ENCODE measurements at places on chromosomes 16 and 17. TPM values are rescaled to one million over a fixed set of nuclear protein-coding genes. Genes with fewer than 3 reads are reported as not detected.

DNA sequence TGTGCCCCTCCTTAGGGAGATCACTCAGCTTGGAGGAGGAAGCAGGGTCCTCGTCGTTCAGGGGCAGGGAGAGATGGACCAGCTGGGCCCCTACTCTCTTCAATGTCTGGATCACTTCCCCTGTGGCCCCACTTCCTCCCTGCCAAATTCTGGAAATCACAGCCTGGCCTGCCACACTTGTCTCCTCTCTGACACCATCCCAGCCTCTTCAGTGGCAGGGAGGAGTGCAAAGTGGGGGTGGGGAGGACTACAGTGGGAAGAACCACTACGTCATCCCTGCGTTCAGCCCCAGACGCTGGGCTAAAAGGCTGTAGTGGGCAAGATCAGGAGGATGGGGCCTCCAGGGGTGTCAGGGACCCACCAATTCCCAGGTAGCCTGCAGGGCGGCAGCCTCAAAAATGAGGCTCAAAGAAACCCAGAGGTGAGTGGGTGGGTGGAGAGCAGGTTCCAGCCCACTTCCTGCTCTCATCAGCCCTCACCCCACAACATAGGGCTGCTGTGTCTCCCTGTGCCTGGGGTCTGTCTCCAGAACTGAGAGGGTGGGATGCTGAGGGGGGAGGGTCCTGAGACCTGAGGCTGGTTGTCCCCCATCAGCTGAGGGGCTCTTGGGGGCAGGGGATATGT is 25.0 kb upstream of the TAC4 start:
- no peak for DNase-seq

GRCh38 chr17:80789356-80789902 is 202.2 kb upstream of the CHMP6 start:
- DNase-seq, result no peak

- no peak for DNase-seq
Observed at GRCh38 chr16:10569621-10570020, 10.8 kb downstream of the EMP2 start.

- no peak for DNase-seq
Observed at GRCh38 chr16:67423611-67424260, 7.2 kb upstream of the HSD11B2 start.

DNA sequence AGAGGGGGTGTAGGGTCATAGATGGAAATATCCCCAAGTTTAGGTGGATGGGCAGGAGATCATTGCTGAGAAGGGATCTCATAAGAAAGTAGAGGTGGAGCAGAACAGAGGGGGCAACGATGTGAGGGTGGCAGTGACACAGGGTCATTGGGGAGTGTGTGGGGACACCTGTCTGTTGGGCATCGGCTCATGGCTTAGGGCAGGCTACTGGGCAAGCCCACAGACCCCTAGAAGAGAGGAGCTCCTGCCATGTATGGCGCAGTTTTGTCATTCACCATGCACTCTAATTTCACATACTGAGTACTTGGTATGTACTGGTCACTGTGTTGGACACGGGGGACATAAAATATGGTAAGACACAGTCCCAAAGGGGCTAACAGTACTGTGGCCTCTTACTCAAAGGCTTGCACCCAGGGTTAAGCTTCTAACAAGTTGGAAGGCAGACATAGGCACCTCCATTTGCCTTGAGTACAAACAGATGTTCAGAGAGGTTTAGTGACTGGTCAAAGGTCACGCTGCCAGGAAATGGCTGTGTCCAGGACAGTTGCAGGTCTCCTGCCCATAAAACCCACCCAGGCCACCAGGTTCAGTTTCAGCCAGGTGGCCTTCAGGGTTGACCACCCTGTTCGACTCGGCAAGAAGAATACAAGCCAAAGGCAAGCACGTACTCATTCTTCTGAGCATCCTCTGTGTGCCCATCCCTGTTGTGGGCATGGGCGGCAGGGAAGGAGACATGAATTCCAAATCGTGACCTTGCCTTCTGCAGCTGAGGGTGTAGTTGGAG is 580.2 kb downstream of the KCNJ18 start:
- no peak for DNase-seq

GRCh38 chr16:86019446-86020047 is 120.6 kb downstream of the IRF8 start:
- no peak for DNase-seq

DNA sequence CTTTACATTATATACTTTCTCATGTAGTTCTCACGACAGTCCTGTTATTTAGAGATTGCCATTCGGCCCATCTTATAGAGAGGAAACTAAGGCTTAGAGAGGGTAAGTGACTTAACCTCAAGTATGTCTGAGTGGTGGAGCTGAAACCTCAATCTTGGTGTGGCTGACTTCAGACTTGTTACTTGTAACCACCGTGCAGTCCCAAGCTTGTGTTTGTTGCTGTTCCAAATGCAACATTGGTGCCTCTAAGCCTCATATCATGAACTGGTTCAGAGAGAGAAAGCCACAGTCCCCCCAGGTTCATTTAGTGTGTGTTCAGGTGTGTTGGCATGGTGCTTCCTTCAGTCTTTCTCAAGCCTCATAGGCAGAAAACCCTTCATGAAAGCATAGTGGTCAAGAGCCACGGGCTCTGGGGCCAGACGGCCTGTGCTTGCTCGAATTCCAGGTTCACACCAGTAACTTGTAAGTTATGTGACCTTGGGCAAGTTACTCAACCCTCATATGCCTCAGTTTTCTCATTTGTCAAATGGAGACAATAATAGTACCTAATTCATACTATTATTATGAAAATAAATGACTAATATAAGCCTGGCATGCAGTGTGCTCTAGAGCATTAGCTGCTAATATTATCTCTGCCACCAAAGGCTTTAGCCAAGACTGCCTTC is 39.9 kb downstream of the CDH1 start:
- DNase-seq, result no peak

- DNase-seq, result no peak
Observed at GRCh38 chr17:50021681-50022370, 26.8 kb upstream of the DLX3 start.

- DNase-seq, result no peak
Observed at GRCh38 chr17:37292429-37293139, 83.2 kb upstream of the C17orf78 start.

DNA sequence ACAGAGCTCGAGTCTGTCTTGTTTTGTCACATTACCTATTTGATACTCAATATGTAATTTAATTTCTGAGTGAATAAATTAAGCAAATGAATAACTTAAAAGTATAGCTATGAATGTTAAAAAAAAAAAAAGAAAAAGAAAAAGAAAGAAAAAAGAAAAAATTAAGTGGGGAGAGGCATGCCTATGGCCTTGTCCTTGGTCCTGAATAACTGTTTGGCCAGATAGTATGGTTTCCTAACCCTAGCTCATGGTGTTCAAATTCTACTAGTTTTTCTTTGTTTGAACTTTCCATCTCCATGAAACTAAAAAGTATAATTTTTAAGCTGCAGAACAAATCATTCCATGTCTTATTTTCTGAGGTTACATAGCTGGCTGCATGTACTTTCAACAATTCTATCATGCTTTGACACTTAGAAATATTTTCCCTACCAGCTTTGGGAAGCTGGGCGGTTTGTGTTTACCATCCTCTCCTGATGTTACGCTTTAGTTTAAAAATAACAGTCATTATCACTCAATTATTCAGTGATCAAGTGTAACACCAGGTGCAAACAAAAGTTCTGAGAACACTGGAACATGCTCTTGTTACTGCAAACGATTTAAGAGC is 31.8 kb downstream of the TOX3 start:
- DNase-seq, result peak; percentile 29

DNA sequence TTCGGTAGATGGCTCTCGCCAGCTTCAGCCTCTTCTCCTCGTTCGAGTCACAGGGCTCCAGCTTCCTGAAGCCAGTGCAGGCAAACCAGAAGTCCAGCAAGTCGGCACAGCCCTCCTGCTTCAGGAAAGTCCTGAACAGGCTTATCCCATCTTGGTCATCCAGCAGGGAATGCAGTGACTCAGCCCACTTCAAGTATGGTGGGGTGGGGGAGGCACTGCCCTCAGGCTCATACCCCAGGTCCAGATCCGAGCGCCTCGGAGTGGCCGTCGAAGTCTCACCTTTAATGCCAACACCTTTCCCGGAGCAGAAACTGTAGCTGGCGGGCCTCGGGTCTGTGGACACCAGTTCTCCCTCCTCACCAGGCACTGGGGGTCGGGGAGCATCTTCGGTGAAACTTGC is 5.9 kb downstream of the AXIN1 start:
- DNase-seq, result no peak

DNA sequence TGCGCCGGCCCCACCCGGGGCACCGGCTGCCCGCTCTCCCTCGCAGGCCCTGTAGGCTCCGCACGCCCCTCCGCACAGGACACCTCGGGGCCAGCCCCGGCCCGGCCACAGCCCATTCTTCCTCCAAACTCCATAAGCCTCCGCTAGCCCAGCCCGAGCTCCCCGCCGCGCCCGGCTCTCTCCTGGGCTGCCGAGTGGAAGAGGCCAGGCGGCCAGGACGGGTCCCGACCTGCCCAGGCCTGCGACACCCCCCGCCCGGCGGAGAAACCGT is 397 bp downstream of the NCOR1 start:
- no peak for DNase-seq

DNA sequence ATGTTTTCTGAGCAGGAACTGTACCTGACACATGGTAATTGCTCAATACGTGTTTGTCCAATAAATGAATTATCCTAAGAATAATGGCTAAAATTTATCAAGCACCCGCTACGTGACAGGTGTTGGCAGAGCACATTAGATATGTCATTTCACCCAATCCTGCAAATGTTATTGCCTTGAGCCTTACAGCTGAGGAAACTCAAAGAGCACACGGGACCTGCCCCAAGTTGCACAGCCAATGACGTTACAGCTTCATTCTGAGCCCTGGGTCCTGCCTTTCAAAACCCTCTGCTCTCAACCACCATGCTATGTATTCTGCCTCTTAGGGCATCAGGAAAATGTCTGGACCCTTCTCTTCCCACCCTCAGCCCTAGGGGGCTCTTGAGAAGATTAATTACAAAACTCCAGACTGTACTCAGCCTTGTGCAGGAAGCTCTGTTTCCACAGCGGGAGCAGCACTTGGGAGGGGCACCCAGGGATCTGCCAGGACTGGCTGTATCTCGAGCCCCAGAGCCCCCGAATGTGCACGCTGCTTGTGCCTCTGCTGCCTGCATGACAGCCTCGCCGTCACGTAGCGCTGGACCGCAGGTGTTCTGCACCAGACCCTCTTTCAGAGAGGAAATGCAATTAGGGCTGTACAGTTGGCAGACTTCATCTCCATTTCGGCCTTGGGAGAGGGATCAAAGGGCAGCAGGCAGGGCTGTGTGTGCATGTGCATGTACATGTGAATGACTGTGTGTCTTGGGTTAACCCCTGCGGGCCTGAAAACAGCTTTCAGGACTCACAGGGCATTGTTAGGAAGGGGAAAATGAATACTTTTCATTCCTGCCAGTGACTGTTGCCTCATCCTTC is 71.6 kb downstream of the GPR139 start:
- no peak for DNase-seq

- DNase-seq, result no peak
Observed at GRCh38 chr17:12410717-12411116, 255.0 kb upstream of the MYOCD start.

GRCh38 chr17:35164716-35165115 is 17.1 kb downstream of the UNC45B start:
- no peak for DNase-seq

KREMEN2 gene
- polyA plus RNA-seq, result 1.4 TPM

NOS2 gene
- 2.2 TPM for polyA plus RNA-seq

HAP1 gene
- polyA plus RNA-seq, result 1.3 TPM

COG4 gene
- 74.7 TPM for polyA plus RNA-seq

KRTAP4-5 gene
- not detected for polyA plus RNA-seq

All from left kidney (tissue), 8 donors.